ENCODE measurements at places on chromosomes 4 and X.

DNA sequence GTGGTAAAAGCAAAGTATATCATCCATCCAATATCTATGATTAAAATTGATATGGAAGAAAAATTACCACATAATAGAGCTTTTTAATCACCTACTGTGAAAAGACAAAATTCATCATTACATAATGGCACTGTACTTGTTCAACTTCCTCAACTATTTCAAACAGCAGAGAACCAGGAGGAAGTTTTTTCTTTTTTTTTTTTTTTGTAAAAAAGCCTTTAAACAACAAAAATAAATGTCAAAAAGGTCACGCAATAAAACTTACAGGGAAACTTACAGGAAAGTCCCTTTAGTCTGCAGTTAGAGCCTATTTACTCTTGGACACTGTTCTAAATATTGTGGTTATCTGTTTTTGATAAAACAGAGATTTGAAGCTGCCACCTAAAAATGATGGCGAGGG is 4.8 kb downstream of the PDGFC start:
- no peak for DNase-seq

- DNase-seq, result no peak
Observed at GRCh38 chrX:142312591-142312990, 107.5 kb upstream of the MAGEC2 start.

- DNase-seq, result no peak
Observed at GRCh38 chrX:6826856-6827255, 291.9 kb upstream of the VCX3A start.

- no peak for DNase-seq
Observed at GRCh38 chr4:83237591-83237990, 47.0 kb downstream of the COQ2 start.

GRCh38 chr4:13701937-13702446 is 74.5 kb upstream of the BOD1L1 start:
- DNase-seq, result no peak

- DNase-seq, result no peak
Observed at GRCh38 chrX:27924261-27924660, 57.0 kb downstream of the DCAF8L1 start.

GRCh38 chr4:72448231-72448630 is 120.8 kb downstream of the ADAMTS3 start:
- no peak for DNase-seq
